ENCODE measurements at places on chromosomes 1 and 21.

GRCh38 chr1:180849031-180849775 lies 63.5 kb upstream of the KIAA1614 start:
- DNase-seq, result no peak

- DNase-seq, result no peak
Observed at GRCh38 chr1:147581459-147581858, 40.2 kb downstream of the BCL9 start.

DNA sequence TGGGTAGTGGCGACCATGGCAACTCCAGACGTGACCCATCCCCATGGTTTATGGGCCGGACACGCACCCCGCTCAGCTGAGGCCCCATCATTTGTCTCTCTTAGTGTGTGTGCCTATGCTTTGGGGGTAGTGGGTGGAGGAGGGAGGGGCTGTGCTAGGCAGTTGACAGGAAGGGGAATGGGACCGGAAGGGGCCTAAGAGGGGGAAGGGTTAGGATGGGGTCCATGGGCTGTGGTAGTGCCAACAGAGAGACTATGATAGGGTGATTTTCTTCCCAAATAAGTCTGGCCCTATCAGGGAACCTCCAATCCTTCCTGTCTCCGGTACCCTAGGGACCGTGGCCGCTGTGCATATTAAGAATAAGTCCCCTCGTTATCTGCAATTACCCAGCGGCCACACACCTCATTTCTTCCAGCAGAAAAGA lies 9.9 kb downstream of the DMAP1 start:
- DNase-seq, result no peak

GRCh38 chr1:167618789-167619188 lies 11.2 kb upstream of the RCSD1 start:
- DNase-seq, result no peak

- peak; percentile 62 for DNase-seq
Observed at GRCh38 chr1:109498161-109498801, 4.4 kb downstream of the CYB561D1 start.

- DNase-seq, result no peak
Observed at GRCh38 chr1:20821466-20821865, 34.4 kb upstream of the HP1BP3 start.

GRCh38 chr1:10302416-10302815 lies 92.0 kb downstream of the KIF1B start:
- no peak for DNase-seq

Data from activated CD8-positive, alpha-beta memory T cell treated with anti-CD3 and anti-CD28 coated beads, Interleukin-2, amount 50 U/mL, for 48 hours (primary cell).